Glutamatergic neuron (in vitro differentiated cells): ENCODE measurements at places on chromosomes 5 and 9.

DNA sequence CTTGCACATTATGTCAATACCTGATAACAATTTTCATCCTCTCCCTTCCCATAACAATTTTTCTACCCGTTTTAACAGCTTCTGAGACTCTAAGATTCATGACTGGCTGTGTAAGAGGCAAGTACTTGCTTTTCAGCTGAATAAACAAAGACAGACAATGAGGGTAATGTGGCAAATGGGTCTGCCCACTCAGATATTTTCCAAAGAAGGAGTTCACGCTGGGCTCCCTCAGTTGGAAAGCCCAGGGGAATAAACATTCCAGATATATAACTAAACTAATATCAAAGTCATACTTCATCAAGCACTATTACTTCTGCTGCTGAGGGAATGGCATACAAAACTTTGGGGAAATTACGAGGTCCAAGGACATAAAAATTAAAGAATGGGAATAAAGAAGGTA is 24.4 kb downstream of the MEGF9 start:
- DNase-seq, result no peak

DNA sequence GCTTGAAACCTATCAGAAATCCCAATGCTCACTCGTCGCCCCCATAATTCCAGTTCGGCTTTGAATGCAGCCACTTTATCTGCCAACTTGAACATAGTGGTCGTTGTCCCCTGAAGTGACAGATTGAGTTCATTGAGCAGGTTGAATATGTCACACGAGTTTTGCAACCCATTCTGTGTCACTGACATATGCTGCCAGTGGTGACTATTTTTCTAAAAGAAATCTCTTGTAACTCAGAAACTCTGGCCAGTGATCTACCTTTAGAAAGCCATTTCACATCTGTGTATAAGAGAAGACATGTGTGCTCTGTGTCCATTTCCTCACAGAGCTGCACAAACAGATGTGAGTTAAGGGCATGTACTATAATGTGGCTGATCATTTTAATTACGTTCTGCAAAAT is 47.0 kb upstream of the LARP1 start:
- DNase-seq, result no peak

- DNase-seq, result no peak
Observed at GRCh38 chr5:138452720-138453119, 12.6 kb upstream of the EGR1 start.

DNA sequence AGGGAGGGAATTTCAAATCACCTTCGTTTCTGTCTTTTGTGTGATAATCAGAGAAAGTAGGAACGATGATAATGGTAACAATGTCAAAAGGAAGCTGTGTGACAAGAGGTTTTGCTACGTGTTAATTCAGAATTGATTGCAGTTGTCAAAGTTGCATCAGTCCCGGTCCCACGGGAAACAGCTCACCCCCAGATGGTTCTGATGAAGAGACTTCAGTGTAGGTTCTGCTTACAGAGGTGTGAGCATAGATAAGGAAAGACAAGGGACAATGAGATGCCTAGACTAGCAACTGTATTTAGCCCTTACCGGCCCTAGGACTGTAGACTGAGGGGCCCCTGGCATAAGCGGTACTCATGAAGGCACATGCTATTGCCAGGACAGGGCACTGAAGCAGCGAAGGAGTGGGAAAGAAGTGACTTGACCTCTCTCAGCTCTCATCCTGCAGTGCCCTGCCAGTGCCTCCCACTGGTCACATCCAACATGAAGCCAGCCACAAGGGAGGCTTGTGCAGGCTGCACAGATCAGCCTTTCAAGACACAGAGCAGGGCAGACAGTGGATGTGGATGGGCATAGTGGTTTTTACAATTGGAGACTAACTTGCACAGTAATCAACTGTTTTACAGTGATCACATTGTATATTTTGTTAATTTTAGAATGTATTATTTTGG is 21.1 kb downstream of the PDE8B start:
- no peak for DNase-seq

- no peak for DNase-seq
Observed at GRCh38 chr5:74122175-74122574, 496.2 kb downstream of the ARHGEF28 start.
